ENCODE measurements at places on chromosomes 11 and 22. TPM values are rescaled to one million over a fixed set of nuclear protein-coding genes. Genes with fewer than 3 reads are reported as not detected.

The CARD18 gene
- total RNA-seq: not detected

- no peaks in the 10 kb centered on the region for H3K27me3 ChIP-seq
- H3K4me1 ChIP-seq: peaks cover 21% of the 10 kb centered on the region
- no peak overlapping the region for H3K4me3 ChIP-seq
- no peak overlapping the region for H3K27ac ChIP-seq
These were observed 3.9 kb upstream of the TAGLN start for GRCh38 chr11:117195258-117195657.

GRCh38 chr11:110571081-110571720 is 141.0 kb downstream of the ARHGAP20 start:
- no peak overlapping the region for H3K27ac ChIP-seq
- H3K36me3 ChIP-seq: no peaks in the 10 kb centered on the region

- no peak overlapping the region for H3K27ac ChIP-seq
- DNase-seq: no peak
- no peaks in the 10 kb centered on the region for H3K36me3 ChIP-seq
- no peak overlapping the region for H3K4me3 ChIP-seq
- H3K27me3 ChIP-seq: no peaks in the 10 kb centered on the region
- H3K4me1 ChIP-seq: no peaks in the 10 kb centered on the region
These were observed 7.0 kb downstream of the UCP3 start for GRCh38 chr11:74001822-74002286.

GRCh38 chr22:38735126-38735464 is 20.7 kb downstream of the SUN2 start:
- H3K27me3 ChIP-seq: no peaks in the 10 kb centered on the region
- H3K4me3 ChIP-seq: no peak overlapping the region
- DNase-seq: no peak
- H3K27ac ChIP-seq: no peak overlapping the region
- no peaks in the 10 kb centered on the region for H3K36me3 ChIP-seq

- DNase-seq: no peak
- H3K4me3 ChIP-seq: no peak overlapping the region
- no peaks in the 10 kb centered on the region for H3K27me3 ChIP-seq
- no peaks in the 10 kb centered on the region for H3K4me1 ChIP-seq
These were observed 142.3 kb downstream of the NXPE2 start for GRCh38 chr11:114820621-114821020.

Data from vagina (tissue), 2 donors.